ENCODE measurements at places on chromosomes 3 and 15.

- DNase-seq, result no peak
These were observed 87.7 kb downstream of the IL1RAP start for GRCh38 chr3:190601622-190602021.

- DNase-seq, result no peak
These were observed 30.0 kb upstream of the MEIS2 start for GRCh38 chr15:37130356-37130755.

DNA sequence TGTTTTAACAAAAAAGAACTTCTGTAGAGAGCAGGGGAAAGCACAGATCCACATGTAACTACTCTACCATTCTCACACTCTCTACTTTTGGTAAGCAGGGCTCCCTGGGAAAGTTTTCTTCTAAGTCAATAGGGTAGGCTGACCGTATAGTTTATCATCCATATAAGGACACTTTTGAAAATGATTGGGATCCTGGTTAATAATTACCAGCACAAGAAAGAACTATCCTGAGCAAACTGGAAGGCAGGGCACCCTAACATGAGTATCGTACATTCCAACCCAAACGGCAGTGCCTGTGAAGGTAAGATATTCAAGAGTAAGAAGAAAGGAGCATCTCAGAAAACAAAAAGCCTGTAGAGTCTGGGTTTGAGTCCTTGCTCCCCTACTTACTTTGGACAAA is 22.1 kb downstream of the SUSD5 start:
- DNase-seq, result no peak

DNA sequence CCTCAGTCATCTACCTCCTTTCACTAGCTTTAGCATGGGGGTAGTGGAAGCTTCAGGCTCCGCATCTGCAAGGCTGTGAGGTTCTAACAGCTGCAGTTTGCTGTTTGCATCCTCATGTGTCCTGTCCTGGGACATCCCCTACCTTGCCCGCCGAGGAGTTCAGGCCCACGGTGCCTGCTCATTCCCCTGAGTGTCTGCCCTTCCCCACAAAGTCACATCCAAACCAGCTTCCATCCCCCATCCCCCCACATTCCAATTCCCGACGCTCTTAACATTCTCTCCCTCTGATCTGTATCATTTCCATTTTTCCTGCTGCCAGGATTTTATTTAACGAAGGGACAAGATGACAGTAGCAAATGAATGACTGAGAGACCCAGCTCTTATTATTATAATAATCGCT is 43.8 kb downstream of the HRH1 start:
- DNase-seq, result no peak

- no peak for DNase-seq
These were observed 55.9 kb upstream of the RARB start for GRCh38 chr3:25372167-25372566.

- DNase-seq, result no peak
These were observed 229.7 kb upstream of the ICE2 start for GRCh38 chr15:60708684-60709083.

- DNase-seq, result no peak
These were observed 6.6 kb downstream of the HTR3C start for GRCh38 chr3:184059424-184059823.

GRCh38 chr3:166190360-166190759 is 353.1 kb upstream of the BCHE start:
- DNase-seq, result no peak

DNA sequence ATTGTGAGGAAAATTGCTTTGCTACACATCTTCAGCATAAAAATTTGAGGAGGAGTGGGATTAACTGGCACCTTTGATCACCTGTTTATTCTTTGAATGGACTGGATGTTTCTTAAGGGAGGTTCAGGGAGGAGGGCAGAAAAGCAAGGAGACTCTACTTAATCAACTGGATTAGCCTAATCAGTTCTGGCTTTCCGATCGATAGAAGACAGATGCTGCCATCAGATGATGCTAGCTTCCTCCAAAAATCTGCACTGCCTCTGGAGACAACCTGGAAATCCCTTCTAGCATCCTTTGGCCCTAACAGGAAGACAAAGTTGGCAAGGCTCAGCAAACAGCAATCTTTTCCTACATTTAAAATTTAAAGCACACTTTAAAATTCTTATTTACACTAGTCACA is 197.8 kb downstream of the EBLN2 start:
- no peak for DNase-seq

GRCh38 chr15:101062471-101063171 is 143.5 kb downstream of the LRRK1 start:
- no peak for DNase-seq

GRCh38 chr3:42118762-42119361 is 27.7 kb downstream of the TRAK1 start:
- no peak for DNase-seq

- DNase-seq, result no peak
These were observed 348.3 kb downstream of the MFSD1 start for GRCh38 chr3:159150180-159150579.

- DNase-seq, result no peak
These were observed 9.5 kb downstream of the GPR87 start for GRCh38 chr3:151307131-151307530.

DNA sequence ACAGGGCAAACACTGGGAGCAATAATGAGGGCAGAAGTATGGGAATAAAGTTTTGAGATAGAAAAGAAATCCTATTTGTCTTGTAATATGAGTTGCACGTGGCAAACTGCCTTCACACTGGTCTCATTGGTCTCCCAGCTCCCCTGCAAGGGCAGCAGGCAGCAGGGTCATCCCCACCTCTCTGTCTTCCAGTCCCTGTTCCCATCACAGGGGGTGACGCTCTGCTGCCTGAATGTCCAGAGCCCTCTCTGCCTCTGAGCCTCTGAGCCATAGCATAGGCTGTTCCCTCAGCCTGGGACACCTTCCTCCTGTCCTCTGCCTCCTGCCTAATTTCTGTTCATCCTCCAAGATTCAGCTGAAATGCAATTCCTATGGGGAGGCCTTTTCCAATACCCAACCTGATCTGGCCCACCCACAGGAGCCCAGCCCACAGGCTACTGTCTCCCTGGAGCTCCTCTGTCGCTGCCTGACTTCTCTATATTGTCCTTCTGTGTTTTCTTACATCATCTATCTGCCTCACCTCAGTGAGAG is 12.1 kb upstream of the SKOR1 start:
- no peak for DNase-seq

DNA sequence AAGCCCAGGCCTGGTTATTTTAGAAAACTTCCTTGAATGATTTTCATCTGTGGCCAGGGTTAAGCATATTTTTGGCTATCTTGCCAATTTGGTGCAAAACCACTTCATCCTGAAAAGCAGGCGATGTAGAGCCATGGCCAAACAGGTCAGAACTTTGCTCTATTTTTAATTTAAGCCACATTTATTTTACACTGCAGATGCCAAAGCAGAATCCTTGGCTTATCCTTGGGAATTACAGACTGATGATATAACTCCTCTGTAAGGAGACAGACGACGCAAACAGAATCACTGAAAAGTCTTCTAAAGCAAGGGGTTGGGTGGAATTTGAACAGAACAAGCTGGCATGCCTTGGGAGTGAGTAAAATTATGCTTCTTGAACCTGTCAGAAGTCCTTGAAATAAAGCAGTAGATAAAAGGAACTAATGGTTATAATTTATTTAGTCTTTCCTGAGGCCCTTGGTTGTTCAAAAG is 121.9 kb downstream of the CHST2 start:
- no peak for DNase-seq

DNA sequence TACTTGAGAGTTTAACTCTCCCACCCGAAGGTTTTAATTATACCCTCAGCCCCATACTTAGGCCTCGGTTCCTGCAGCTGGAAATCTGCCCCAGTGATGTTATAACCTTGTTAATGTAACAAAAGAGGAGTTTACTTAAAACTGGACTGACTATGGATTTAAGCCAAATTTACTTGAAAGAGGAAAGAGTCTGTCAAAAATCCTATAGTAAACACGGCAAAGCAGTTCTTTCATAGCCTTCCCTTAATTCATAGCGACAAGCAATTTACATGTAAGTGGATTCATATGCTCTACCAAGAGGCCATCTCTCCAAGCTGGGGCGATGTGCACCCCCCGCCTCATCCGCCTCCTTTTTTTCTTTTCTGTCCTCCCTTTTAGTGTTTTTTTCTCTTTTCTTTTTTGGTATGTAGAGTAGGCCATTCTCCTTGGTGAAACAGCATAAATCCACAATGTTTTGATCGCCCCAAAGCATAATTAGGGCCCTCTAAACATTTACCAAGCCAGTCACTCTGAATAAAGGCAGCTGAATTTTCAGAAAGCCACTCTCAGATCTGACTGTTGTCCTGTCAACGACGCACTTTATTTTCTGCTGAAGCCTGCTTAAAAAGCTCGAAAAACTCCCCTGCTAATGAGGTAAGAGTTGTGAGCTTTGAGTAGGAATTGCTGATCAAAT is 373.1 kb upstream of the WNT5A start:
- no peak for DNase-seq

All from central memory CD4-positive, alpha-beta T cell (primary cell).